A549 treated with dexamethasone at 1 μM for 4 hours (cell line): ENCODE measurements at places on chromosomes 2 and 18. TPM values are rescaled to one million over a fixed set of nuclear protein-coding genes. Genes with fewer than 3 reads are reported as not detected.

FBXO36 gene
- 0.84 to 1.6 TPM (median 1.3 TPM) in 5 replicates for total RNA-seq

SLC9A4 gene
- not detected in 5 replicates for total RNA-seq

ITGB6 gene
- 0.35 to 1.2 TPM (median 0.60 TPM) in 5 replicates for total RNA-seq

SCYGR8 gene
- total RNA-seq = not detected in 5 replicates

EHBP1 gene
- 36.1 to 50.1 TPM (median 45.7 TPM) in 5 replicates for total RNA-seq

MIB1 gene
- total RNA-seq = 5.2 to 11.9 TPM (median 10.0 TPM) in 5 replicates

C2orf78 gene
- total RNA-seq = not detected in 5 replicates

IL18R1 gene
- total RNA-seq = 1.1 to 1.4 TPM (median 1.2 TPM) in 5 replicates

ABCG5 gene
- 0.03 TPM in 1 of 5 replicates, not detected in the others for total RNA-seq

TUBB8B gene
- total RNA-seq = 0.12 TPM in 1 of 5 replicates, not detected in the others

RNF149 gene
- total RNA-seq = 33.0 to 46.9 TPM (median 44.1 TPM) in 5 replicates

C2orf72 gene
- total RNA-seq = 5.9 to 8.1 TPM (median 6.6 TPM) in 5 replicates

QPCT gene
- total RNA-seq = 20.1 to 22.8 TPM (median 21.9 TPM) in 5 replicates

FAM228B gene
- 1.5 to 2.5 TPM (median 2.4 TPM) in 5 replicates for total RNA-seq

SP140L gene
- total RNA-seq = 2.7 to 4.0 TPM (median 3.3 TPM) in 5 replicates

SF3B6 gene
- total RNA-seq = 167 to 232 TPM (median 180 TPM) in 5 replicates

MARCO gene
- 0.08 to 0.19 TPM (median 0.15 TPM) in 3 of 5 replicates, not detected in the others for total RNA-seq

SESTD1 gene
- total RNA-seq = 20.4 to 32.4 TPM (median 27.9 TPM) in 5 replicates

GPBAR1 gene
- 0.17 to 0.59 TPM (median 0.49 TPM) in 5 replicates for total RNA-seq

CSRNP3 gene
- total RNA-seq = not detected in 5 replicates

SIX3 gene
- total RNA-seq = 2.0 to 3.7 TPM (median 3.3 TPM) in 5 replicates

DLX1 gene
- total RNA-seq = 2.3 to 2.9 TPM (median 2.6 TPM) in 5 replicates

SLC11A1 gene
- total RNA-seq = 0.11 to 0.20 TPM (median 0.16 TPM) in 5 replicates

C1QL2 gene
- total RNA-seq = 0.30 to 0.86 TPM (median 0.67 TPM) in 5 replicates

GALNT14 gene
- total RNA-seq = 43.5 to 47.4 TPM (median 44.3 TPM) in 5 replicates

ANO7 gene
- total RNA-seq = 1.7 to 2.1 TPM (median 1.9 TPM) in 5 replicates

SAG gene
- 0.24 TPM in 1 of 5 replicates, not detected in the others for total RNA-seq

EIF2AK3 gene
- 38.4 to 51.6 TPM (median 44.1 TPM) in 5 replicates for total RNA-seq

UGT1A3 gene
- total RNA-seq = 0.06 to 0.18 TPM (median 0.11 TPM) in 3 of 5 replicates, not detected in the others

MTIF2 gene
- total RNA-seq = 43.3 to 47.7 TPM (median 45.1 TPM) in 5 replicates

CDH20 gene
- not detected in 5 replicates for total RNA-seq

SDC1 gene
- total RNA-seq = 144 to 235 TPM (median 219 TPM) in 5 replicates

PFN4 gene
- total RNA-seq = 1.2 to 1.8 TPM (median 1.4 TPM) in 5 replicates

GPR35 gene
- total RNA-seq = 0.32 to 0.83 TPM (median 0.68 TPM) in 5 replicates

ELMOD3 gene
- 10.2 to 10.8 TPM (median 10.5 TPM) in 5 replicates for total RNA-seq

CROCC2 gene
- total RNA-seq = not detected in 5 replicates

AMER3 gene
- not detected in 5 replicates for total RNA-seq

DUSP2 gene
- 0.32 to 0.46 TPM (median 0.37 TPM) in 5 replicates for total RNA-seq

ACADL gene
- 0.06 to 0.14 TPM (median 0.07 TPM) in 3 of 5 replicates, not detected in the others for total RNA-seq

LOXHD1 gene
- not detected in 5 replicates for total RNA-seq

VWC2L gene
- total RNA-seq = not detected in 5 replicates

TXNDC2 gene
- total RNA-seq = 0.07 to 0.17 TPM (median 0.11 TPM) in 5 replicates

ACVR1C gene
- 0.01 to 0.05 TPM (median 0.05 TPM) in 3 of 5 replicates, not detected in the others for total RNA-seq

CAPN13 gene
- 0.06 to 0.22 TPM (median 0.12 TPM) in 4 of 5 replicates, not detected in the other for total RNA-seq

REG3G gene
- total RNA-seq = not detected in 5 replicates

HOXD13 gene
- 0.12 to 0.19 TPM (median 0.14 TPM) in 5 replicates for total RNA-seq

AQP4 gene
- 0.13 TPM in 1 of 5 replicates, not detected in the others for total RNA-seq

ALPI gene
- total RNA-seq = 0.02 to 0.05 TPM (median 0.04 TPM) in 3 of 5 replicates, not detected in the others

CRYBA2 gene
- total RNA-seq = 0.31 TPM in 1 of 5 replicates, not detected in the others

TNFRSF11A gene
- 5.1 to 10.2 TPM (median 8.3 TPM) in 5 replicates for total RNA-seq

KIF1A gene
- total RNA-seq = 0.66 to 0.84 TPM (median 0.73 TPM) in 5 replicates

TOGARAM2 gene
- 0.15 to 0.27 TPM (median 0.21 TPM) in 4 of 5 replicates, not detected in the other for total RNA-seq

WNT6 gene
- 0.11 to 0.26 TPM (median 0.22 TPM) in 5 replicates for total RNA-seq

NT5C1B gene
- not detected in 5 replicates for total RNA-seq

DHRS9 gene
- total RNA-seq = 3.4 to 4.6 TPM (median 3.9 TPM) in 5 replicates

VWA3B gene
- total RNA-seq = 0.12 to 0.24 TPM (median 0.19 TPM) in 3 of 5 replicates, not detected in the others

RNU2-63P gene
- not detected in 5 replicates for total RNA-seq

MYO5B gene
- 6.9 to 8.7 TPM (median 7.3 TPM) in 5 replicates for total RNA-seq
